ENCODE measurements at places on chromosomes 7 and 10. TPM values are rescaled to one million over a fixed set of nuclear protein-coding genes. Genes with fewer than 3 reads are reported as not detected.

DNA sequence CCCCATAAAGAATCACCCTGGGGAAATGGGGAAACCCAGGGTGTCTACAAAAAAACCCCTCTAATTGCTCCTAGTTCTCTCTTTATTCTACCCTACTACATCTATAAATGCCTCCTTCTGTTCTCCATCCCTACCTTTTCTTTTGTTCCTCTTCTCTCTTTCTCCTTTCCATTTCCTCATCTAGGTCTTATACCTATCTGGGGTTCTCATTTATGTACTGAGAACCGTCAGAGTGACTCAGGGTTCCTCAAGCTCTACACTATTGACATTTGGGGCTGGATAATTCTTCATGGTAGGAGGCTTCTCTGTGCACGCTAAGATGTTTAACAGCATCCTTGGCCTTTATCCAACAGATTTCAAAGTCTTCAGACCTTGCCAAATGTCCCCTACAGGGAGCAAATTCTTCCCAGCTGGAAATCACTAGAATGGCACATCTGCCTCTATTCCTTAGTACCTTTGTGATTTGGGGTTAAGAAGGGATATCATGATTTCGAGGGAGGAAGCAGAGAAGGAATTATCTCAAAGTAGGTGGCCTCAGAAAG is 137.4 kb upstream of the PTN start:
- H3K36me3 ChIP-seq = no peaks in the 10 kb centered on the region
- no peak overlapping the region for H3K4me3 ChIP-seq
- no peak overlapping the region for H3K27ac ChIP-seq

The GPRIN2 gene
- total RNA-seq = 9.4 TPM

- H3K27ac ChIP-seq = no peak overlapping the region
- no peak for DNase-seq
- H3K4me1 ChIP-seq = no peaks in the 10 kb centered on the region
- H3K4me3 ChIP-seq = no peak overlapping the region
- no peaks in the 10 kb centered on the region for H3K36me3 ChIP-seq
These were observed 13.4 kb downstream of the CFAP43 start for GRCh38 chr10:104218751-104219150.

The C7orf57 gene
- total RNA-seq = not detected

The PLCE1 gene
- total RNA-seq = 29.8 TPM
